ENCODE measurements at places on chromosomes 1 and 21. TPM values are rescaled to one million over a fixed set of nuclear protein-coding genes. Genes with fewer than 3 reads are reported as not detected.

PRKCZ gene
- 6.3 TPM for polyA plus RNA-seq

GRCh38 chr1:71521655-71522264, 440.9 kb upstream of the ZRANB2 start:
- DNase-seq, result no peak

DNA sequence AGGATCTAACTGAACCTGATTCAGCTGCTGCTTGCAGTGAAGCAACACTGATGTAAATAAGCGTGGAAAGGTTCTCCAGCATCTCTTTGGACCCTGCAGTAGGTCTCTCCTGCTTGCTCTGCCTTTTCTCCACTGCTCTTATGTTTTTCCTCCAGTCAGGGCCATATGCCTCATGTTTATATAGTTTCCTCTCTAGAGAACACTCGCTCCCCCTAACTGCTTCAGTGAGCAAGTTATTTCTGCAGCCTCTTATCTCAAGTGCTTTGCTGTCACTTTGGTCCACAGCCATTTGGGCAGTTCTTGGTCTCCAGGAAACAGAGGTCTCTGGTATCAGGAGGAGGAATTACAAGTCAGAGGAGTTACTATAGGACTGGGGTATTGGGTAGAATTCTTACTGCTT, 5.3 kb downstream of the PRUNE1 start:
- DNase-seq, result no peak

- DNase-seq, result no peak
These were observed 277.9 kb upstream of the ADAMTS5 start for GRCh38 chr21:27244776-27245175.

LIPI gene
- not detected for polyA plus RNA-seq

DNA sequence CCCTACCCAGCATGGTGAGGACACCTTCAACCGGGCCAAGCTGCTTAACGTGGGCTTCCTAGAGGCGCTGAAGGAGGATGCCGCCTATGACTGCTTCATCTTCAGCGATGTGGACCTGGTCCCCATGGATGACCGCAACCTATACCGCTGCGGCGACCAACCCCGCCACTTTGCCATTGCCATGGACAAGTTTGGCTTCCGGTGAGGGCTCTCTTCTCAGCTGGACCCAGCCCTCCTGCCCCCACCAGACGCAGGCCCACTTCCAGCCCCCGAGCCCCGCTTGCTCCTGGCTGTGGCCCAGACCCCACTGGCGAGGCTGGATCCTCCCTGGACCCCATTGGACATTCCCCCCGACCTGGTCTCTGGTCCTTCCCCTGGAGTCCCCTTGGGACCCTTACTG, 5.8 kb downstream of the B4GALT2 start:
- DNase-seq, result no peak

DNA sequence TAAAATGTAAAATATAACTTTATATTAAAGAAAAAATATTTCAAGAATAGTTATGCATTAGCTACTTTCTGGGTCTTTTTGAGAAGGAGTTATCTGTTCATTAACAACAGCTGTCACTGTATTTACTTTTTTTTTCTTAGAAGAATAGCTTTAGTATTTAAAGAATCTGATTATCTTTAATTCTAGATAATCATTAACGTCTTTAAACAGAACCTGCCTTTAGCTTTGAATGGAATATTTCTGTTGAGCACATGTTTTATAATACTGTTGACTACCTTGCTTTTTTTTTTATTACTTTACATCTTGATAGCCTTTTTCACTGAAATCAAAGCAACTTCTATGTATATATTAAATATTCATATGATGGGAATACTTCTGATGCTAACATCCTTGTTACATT, 132.0 kb downstream of the CLEC20A start:
- no peak for DNase-seq

GRCh38 chr1:175498002-175498401, 245.4 kb downstream of the TNR start:
- DNase-seq, result no peak

CDA gene
- 5.1 TPM for polyA plus RNA-seq

H6PD gene
- 26.6 TPM for polyA plus RNA-seq

GPR52 gene
- not detected for polyA plus RNA-seq

B3GALT5 gene
- 0.18 TPM for polyA plus RNA-seq

RNU1-3 gene
- polyA plus RNA-seq, result not detected

ZNF326 gene
- polyA plus RNA-seq, result 11.6 TPM

- DNase-seq, result no peak
These were observed 182.0 kb upstream of the RUNX1 start for GRCh38 chr21:35231090-35231489.

ITGB2 gene
- polyA plus RNA-seq, result 39.9 TPM

CD247 gene
- 1.8 TPM for polyA plus RNA-seq

LCE1A gene
- polyA plus RNA-seq, result not detected

- DNase-seq, result no peak
These were observed 921 bp downstream of the SMPDL3B start for GRCh38 chr1:27935721-27936120.

GRCh38 chr1:93129507-93130099, 50.5 kb downstream of the MTF2 start:
- DNase-seq, result no peak

DNA sequence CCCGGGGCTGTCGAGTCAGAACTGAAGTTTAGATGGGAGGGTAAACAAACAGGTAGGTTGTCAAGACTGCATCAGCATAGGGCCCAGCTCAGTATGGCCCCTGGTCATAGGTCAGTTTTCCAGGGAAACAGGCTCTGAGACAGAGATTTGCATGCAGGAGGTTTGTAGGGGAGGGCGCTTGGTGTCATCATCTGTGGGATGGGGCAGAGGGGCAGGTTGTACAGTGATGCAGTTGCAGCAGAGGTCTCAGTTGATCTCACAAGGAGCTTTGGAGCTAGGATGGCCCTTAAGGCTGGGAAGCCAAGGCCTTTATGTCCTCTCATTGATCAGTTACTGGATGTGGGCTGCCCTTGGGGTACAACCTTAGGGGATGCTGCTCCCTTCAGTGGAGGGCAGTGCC, 38.5 kb upstream of the KCNA10 start:
- no peak for DNase-seq

GRCh38 chr21:46234436-46234950, 5.9 kb upstream of the LSS start:
- no peak for DNase-seq

DNA sequence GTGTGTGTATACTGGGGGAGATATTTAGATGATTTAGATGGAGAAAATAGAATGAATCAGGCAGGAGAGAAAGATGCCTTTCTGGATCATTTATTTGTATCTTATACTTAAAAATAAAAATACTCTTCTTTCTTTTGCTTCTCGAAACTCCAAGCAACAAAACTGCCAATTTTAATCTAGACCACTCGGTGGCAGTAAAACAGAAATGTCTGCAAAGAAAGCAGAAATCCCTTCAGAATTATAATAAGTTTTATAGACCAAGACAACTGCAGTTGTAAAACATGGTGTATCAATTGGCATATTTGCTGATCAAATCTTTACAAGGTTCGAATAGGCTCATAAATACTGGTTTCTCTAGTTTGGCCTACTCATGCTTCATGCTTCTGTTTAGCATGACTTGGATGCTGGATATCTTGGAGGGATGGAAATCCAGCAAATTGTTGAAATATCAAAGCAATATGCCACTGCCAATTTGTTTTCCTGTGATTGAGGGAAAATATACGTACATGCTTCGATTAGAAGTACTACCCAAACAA, 15.1 kb upstream of the C1orf87 start:
- no peak for DNase-seq

- DNase-seq, result no peak
These were observed 12.8 kb upstream of the CLSTN1 start for GRCh38 chr1:9836632-9836960.

CFHR1 gene
- polyA plus RNA-seq, result 0.39 TPM

GRCh38 chr1:17419626-17420328, 19.7 kb downstream of the RCC2 start:
- no peak for DNase-seq

DENND2D gene
- polyA plus RNA-seq, result 14.4 TPM

HDGF gene
- 113 TPM for polyA plus RNA-seq

OVAAL gene
- not detected for polyA plus RNA-seq

GRCh38 chr21:27379354-27379753, 412.5 kb upstream of the ADAMTS5 start:
- no peak for DNase-seq

- no peak for DNase-seq
These were observed 61.1 kb downstream of the FHAD1 start for GRCh38 chr1:15308135-15308534.

DNA sequence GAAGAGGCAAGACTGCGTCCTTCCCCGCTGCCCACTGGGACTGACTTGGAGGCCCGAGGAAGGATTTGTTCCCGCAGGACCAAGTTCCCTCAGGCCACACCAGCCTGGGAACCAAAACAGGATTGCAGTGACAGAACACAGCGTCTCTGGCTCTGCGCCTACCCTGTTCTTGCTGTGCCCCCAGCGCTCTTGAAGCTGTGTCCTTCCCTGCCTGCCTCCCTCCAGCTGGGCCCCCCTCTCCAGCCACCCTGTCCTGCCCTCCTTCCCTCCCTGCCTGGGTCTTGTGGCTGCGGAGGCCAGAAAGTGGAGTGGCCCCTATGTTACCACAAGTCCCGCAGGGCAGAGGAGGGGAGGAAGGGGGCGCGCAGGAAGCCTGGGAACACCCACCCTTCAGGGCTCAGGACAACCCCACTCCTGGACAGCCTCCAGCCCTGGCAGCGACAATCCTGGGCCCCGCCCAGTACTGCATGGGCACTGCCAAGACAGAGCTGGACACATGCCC, 164.9 kb downstream of the DYRK1A start:
- no peak for DNase-seq

DNA sequence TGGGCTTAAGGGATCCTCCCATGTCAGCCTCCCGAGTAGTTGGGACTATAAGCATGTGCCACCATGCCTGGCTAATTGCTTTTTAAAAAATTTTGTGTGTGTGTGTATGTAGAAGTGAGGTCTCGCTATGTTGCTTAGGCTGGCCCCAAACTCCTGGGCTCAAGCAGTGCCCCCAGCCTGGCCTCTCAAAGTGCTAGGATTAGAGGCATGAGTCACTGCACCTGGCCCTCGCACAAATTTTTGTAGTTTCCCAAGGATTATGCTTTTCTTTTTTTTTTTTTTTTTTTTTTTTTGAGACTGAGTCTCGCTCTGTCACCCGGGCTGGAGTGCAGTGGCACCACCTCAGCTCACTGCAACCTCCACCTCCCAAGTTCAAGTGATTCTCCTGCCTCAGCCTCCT, 144.4 kb upstream of the HNRNPU start:
- DNase-seq, result no peak

CLIC4 gene
- polyA plus RNA-seq, result 284 TPM

DNA sequence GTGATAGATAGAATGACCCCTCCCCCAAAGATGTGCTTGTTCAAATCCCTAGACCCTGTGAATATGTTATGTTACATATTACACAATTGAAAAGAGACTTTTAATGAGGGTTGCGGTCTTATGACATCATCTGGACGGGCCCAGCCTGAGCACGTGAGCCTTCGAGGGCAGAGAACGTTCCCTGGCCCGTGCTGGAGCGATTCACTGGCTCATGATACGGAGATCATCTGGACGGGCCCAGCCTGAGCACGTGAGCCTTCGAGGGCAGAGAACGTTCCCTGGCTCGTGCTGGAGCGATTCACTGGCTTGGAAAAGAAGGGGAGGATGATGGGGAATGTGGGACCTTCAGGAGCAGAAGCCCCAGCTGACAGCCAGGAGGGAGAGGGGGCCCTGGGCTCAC, 34.4 kb upstream of the COL18A1 start:
- DNase-seq, result no peak

GRCh38 chr1:185862235-185862634, 128.0 kb downstream of the HMCN1 start:
- no peak for DNase-seq

B3GALNT2 gene
- polyA plus RNA-seq, result 19.6 TPM

DNA sequence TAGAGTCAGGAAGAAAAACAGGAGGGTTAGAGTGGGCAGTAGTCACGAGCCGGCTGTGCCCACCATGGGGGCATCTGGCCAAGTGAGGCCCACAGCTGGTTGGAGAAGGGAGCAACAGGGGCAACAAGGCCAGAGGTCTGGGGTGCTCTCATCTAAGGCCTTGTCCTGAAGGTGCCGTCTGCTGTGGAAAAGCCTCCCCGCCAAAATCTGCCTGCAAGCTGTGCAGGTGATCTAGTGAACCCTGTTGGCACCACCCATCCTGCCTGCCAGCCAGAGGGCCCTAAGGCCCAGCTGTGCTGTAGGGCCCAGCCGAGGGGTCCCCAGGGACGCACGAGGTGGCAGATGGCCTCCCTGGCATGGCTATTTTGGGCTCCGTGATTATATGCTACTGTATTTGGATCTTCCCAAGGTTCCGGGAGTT, 51.3 kb downstream of the LGR6 start:
- DNase-seq, result no peak

DNA sequence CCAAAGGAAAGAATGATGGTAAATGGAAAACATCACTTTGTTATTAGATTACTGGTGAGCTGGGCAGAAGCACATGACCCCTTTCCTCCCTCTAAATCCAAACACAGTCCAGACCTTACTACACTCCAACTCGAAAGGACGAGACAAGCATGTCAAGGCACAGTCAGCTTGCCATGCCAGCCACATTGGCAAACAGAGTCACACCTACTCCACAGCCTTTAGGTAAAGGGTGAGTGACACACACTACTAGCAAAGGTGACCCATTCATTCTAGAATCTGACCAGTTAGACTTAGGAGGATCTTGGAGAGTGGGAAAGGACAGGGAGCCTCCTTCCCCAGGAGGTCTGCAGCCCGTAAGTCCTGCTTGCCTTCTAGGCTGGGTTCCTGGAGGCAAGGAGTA, 3.0 kb downstream of the SLC44A3 start:
- no peak for DNase-seq

- no peak for DNase-seq
These were observed 64.4 kb downstream of the MAST2 start for GRCh38 chr1:45867697-45868348.

DNA sequence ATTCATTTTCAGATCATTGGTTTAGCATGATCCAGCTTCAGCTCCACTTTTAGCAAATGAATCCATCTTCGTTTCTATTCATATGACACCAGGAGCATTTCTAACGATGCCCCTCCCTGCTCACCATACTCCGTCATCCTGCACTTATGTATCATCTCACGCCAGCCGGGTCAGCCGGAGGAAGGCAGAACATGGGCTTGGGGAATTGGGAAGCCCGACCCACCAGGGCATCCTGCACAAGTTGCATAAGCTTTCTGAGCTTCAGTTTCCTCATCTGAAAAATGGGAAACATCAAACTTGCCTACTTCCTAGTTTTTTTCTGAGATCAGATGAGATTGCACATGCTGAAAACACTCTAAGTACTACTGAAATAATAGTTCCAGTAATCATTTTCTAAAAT, 194.7 kb downstream of the AK5 start:
- no peak for DNase-seq

LMOD1 gene
- polyA plus RNA-seq, result 731 TPM

GBP6 gene
- not detected for polyA plus RNA-seq

SCMH1 gene
- 59.8 TPM for polyA plus RNA-seq

DNA sequence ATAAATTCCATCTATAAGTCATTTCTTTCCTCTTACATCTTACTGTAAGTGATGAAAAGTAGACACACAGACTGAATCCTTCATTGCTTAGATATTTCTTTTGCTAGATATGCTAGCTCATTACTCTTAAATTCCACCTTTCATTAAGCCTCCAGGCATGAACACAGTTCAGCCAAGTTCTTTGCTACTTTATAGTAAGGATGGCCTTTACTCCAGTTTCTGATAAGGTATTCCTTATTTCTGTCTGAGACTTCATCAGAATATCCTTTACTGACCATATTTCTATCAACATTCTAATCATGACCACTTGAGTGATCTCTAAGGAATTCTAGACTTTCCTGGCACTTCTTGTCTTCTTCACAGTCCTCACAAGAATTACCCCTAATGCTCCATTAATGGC, 191.7 kb upstream of the KCTD3 start:
- DNase-seq, result no peak

TMPRSS15 gene
- not detected for polyA plus RNA-seq

- no peak for DNase-seq
These were observed 165.3 kb downstream of the TNFSF18 start for GRCh38 chr1:172885411-172885810.

RHBDL2 gene
- 2.9 TPM for polyA plus RNA-seq

All from urinary bladder (tissue), 4 donors.